IMR-90 (cell line): ENCODE measurements at places on chromosomes 7 and 10. TPM values are rescaled to one million over a fixed set of nuclear protein-coding genes. Genes with fewer than 3 reads are reported as not detected.

DNA sequence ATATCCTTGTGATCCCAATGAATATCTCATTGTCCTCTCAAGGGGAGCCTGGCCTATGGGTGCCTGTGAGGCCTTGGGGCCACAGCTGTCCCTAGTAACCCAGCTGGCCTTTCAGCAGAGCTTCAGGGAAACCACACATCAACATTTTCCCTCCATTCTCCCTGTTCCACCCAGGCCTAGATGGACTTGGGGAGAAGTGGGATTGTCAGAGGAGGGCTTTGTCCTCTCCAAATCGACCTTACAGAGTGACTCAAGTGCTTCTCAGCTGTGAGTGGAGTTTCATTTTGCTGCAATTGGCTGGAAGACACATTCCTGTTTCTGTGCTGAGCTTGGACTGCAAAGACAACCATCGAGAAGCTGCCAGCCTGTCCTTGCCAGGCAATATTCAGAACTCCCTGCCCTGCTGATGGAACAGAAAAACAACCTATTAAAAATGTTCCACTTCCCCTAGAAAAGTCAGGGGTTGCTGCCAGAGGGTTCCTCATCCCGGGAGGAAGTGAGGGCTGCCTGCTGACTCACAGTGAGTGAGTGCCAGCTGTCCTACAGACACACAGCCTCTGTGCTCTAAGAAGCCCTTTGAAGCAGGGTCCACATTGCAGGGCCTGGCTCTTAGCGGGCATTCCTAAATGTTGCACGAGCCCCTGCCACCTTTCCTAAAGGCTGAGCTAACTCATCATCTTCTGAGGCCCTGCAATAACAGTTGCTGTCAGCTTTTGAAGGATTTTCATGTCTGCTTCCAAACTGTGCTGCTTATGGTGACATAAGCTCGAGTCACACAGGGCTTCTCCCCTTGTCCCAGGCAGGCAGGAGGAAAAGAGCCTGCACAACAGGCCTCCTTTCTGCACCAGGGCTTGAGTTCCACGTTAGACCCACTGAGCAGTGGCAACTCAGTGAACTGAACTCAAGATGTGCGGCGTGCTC lies 20.5 kb downstream of the STRA8 start:
- peaks cover 10% of the 10 kb centered on the region for H3K4me1 ChIP-seq
- no peaks in the 10 kb centered on the region for H3K36me3 ChIP-seq
- peak overlapping the region; percentile 62 for H3K27ac ChIP-seq
- DNase-seq, result peak; percentile 76
- no peak overlapping the region for H3K4me3 ChIP-seq
- H3K27me3 ChIP-seq, result no peaks in the 10 kb centered on the region

DNA sequence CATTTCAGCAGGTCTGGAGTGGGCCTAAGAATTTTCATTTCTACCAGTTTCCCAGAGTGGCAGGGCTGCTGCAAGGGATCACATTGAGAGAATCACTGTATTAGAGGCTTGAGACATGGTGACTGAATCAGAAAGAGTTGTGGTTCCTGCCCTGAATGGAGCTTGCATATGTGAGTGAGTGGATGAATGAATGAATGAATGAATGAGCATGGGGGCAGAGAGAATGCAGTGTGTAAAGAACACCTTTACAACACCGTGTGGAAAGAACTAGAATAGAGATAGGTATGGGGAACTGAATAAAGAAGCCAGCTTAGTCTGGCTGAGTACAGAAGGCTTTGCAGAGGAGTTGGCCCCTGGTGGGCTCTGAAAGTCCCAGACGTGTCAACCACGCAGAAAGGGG lies 142.8 kb upstream of the AGK start:
- no peaks in the 10 kb centered on the region for H3K36me3 ChIP-seq
- no peak overlapping the region for H3K4me3 ChIP-seq
- H3K27me3 ChIP-seq, result no peaks in the 10 kb centered on the region
- no peaks in the 10 kb centered on the region for H3K4me1 ChIP-seq

DNA sequence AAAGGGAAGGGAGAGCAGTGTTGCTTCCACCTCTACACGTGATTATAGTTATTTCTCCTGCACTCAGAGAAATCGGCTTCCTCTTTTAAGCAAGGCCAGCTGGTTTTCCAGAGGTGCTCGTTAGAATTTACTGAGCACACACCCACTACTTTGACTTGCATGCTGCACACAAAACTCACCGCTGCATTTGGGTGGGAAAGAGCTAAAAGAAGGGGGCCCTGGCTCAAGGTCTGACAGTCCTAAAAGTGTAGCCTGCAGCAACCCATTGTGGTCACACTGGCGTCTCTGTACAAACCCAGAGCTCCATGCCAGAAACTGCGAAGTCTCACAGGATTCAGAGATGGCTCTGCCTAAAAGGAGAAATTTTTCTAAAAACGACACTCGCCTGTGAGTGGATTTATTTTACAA lies 133.7 kb downstream of the SLC25A13 start:
- peaks cover 7% of the 10 kb centered on the region for H3K36me3 ChIP-seq
- no peak overlapping the region for H3K27ac ChIP-seq
- no peak overlapping the region for H3K4me3 ChIP-seq
- no peaks in the 10 kb centered on the region for H3K4me1 ChIP-seq

GRCh38 chr7:77825131-77825530 lies 26.6 kb downstream of the PHTF2 start:
- DNase-seq, result no peak
- H3K4me1 ChIP-seq, result no peaks in the 10 kb centered on the region
- no peaks in the 10 kb centered on the region for H3K27me3 ChIP-seq
- H3K36me3 ChIP-seq, result peaks cover 4% of the 10 kb centered on the region
- H3K27ac ChIP-seq, result no peak overlapping the region

DNA sequence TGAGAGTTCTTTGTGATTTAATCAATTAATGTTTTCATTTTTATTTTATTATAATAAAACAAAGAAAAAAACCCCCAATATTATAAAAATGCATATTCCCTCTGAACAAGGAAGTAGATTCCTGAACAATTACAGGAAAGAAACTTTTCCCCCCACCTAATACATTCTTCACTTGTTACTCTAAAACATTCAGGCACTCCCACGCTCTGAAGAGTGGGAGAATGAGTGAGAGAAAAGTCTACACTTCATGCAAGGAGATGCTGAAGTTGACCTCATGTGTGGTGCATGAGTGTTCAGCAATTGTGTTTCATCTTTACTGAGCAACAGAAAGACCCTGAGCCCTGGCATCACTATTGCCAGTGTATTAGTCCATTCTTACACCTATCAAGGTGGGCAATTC lies 244.2 kb upstream of the IGFBP3 start:
- no peaks in the 10 kb centered on the region for H3K36me3 ChIP-seq
- no peak overlapping the region for H3K4me3 ChIP-seq
- peak; percentile 88 for DNase-seq
- no peaks in the 10 kb centered on the region for H3K27me3 ChIP-seq

GRCh38 chr7:151157645-151158329 lies 9.7 kb downstream of the GBX1 start:
- H3K36me3 ChIP-seq, result no peaks in the 10 kb centered on the region
- H3K4me1 ChIP-seq, result no peaks in the 10 kb centered on the region
- peaks cover 64% of the 10 kb centered on the region for H3K27me3 ChIP-seq
- H3K27ac ChIP-seq, result no peak overlapping the region

DNA sequence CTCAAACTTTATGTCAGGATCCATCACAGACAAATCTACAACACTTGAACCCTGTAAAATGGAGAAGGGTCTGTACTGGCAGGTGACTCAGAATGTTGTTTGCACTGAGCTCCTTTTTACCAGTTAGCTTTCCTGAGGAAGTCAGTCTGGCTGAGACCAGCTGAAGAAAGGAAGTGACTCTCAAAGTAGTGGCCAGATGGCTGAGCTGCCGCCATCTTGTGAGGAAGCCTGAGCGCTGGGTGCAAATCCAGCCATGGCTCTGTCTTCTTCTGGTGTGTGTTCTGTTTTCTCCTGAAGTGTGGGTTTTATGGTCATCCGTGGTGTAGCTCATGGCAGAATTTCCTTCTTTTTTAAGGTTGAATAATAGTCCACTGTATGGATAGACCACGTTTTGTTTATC lies 25.5 kb upstream of the ECHDC3 start:
- no peak for DNase-seq
- peaks cover 5% of the 10 kb centered on the region; the same call in 1 of the 2 replicates for H3K27me3 ChIP-seq
- 0 out of 2 replicates have a peak, but pooled peaks cover 2% of the 10 kb centered on the region for H3K4me1 ChIP-seq
- no peak overlapping the region for H3K27ac ChIP-seq

- H3K27me3 ChIP-seq, result peaks cover 19% of the 10 kb centered on the region; the same call in 1 of the 2 replicates
- no peaks in the 10 kb centered on the region for H3K36me3 ChIP-seq
- H3K4me3 ChIP-seq, result no peak overlapping the region
- H3K4me1 ChIP-seq, result peaks cover 9% of the 10 kb centered on the region; the same call in 1 of the 2 replicates
- peak; percentile 70 for DNase-seq
- no peak overlapping the region for H3K27ac ChIP-seq
Measured at GRCh38 chr7:151012031-151012692, 12.1 kb downstream of the ATG9B start.

DNA sequence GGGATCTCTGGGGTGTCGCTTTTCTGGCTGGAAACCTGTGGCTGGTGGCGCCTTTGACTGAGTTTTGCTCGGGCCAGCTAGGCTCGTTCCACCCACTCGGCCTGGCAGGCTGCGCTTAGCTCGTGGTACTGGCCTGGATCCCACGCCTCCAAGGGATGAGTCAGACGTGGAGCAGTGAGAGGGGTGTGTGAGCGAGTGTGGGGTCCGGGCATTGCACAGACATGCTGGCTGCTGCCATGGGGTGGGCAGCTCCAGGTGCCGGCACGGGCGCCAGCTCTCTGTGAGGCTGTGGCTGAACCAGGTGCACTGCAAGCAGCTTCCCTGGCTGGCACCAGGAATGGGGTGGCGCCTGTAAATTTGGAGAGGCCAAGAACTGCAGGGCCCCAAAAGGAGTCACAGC lies 63.1 kb upstream of the CACNA2D1 start:
- no peak overlapping the region for H3K27ac ChIP-seq
- no peaks in the 10 kb centered on the region for H3K36me3 ChIP-seq
- peaks cover 5% of the 10 kb centered on the region for H3K27me3 ChIP-seq
- peak; percentile 62 for DNase-seq
- H3K4me1 ChIP-seq, result peaks cover 2% of the 10 kb centered on the region

GRCh38 chr7:92466682-92467081 lies 11.1 kb downstream of the ERVW-1 start:
- no peak overlapping the region for H3K27ac ChIP-seq
- no peak overlapping the region for H3K4me3 ChIP-seq
- no peak for DNase-seq
- no peaks in the 10 kb centered on the region for H3K4me1 ChIP-seq

DNA sequence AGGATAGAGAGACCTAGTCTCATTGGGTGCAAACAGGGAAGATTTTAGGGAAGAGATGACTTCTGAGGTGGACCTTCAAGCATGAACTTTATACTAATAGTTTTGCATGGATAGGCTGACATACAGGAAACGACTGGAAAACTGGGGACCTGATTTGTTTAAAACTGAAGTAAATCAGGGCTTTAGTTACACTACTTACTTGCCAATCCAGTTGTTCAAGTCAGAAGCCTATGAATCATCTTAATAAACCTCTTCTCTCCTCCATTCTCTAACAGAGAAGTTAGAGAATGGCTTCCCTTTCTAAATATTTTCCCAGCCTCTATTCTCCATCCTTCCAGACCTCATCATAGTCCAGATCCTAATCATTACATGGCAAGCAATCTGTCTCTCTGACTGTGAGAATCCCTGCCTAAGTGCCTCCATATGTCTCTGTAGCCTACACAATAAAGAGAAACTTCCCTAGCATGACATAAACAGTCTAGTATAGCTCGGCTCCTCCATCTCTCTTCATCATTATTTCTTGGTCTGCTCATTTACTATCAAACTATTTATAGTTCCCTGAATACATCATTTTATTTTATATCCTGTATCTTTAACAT lies 55.8 kb downstream of the PRKG1 start:
- H3K36me3 ChIP-seq, result no peaks in the 10 kb centered on the region
- DNase-seq, result peak; percentile 11
- no peak overlapping the region for H3K4me3 ChIP-seq
- no peak overlapping the region for H3K27ac ChIP-seq

GRCh38 chr10:112307358-112308124 lies 24.3 kb downstream of the TECTB start:
- H3K4me1 ChIP-seq, result no peaks in the 10 kb centered on the region
- no peaks in the 10 kb centered on the region for H3K36me3 ChIP-seq
- no peaks in the 10 kb centered on the region; the same call in none of the 2 replicates for H3K27me3 ChIP-seq
- peak; percentile 43 for DNase-seq

- no peaks in the 10 kb centered on the region; the same call in 1 of the 2 replicates for H3K27me3 ChIP-seq
- H3K4me3 ChIP-seq, result no peak overlapping the region
- DNase-seq, result peak; percentile 20
- H3K4me1 ChIP-seq, result no peaks in the 10 kb centered on the region
- H3K27ac ChIP-seq, result no peak overlapping the region
Measured at GRCh38 chr10:11913079-11913641, 90.0 kb downstream of the PROSER2 start.

DNA sequence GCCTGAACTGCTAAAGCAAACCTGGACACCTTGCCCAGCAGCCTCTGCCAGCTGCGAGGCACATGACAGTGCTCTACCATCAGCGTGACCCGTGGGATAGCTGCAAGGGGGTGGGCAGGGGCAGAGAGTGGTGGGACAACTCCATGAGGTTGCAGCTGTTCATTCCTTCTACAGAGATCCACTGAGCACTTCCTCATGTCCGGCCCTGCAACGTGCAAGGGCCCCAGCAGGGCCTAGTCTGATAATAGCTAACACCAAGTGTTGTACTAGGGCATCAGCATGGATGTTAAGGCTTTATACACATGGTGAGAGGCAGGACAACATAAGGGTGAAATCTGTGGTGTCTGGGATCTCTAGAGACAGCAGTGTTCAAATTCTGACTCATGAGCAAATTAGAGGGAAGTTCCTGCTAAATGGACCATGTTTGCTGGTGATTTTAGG lies 14.3 kb downstream of the NOD1 start:
- H3K27ac ChIP-seq, result no peak overlapping the region
- H3K36me3 ChIP-seq, result no peaks in the 10 kb centered on the region
- no peak for DNase-seq
- no peak overlapping the region for H3K4me3 ChIP-seq
- H3K4me1 ChIP-seq, result peaks cover 30% of the 10 kb centered on the region

- no peaks in the 10 kb centered on the region for H3K4me1 ChIP-seq
- H3K36me3 ChIP-seq, result peaks cover 70% of the 10 kb centered on the region
- no peak overlapping the region for H3K4me3 ChIP-seq
- H3K27me3 ChIP-seq, result no peaks in the 10 kb centered on the region
- no peak for DNase-seq
Measured at GRCh38 chr7:5320802-5321396, 38.2 kb downstream of the SLC29A4 start.

- H3K27ac ChIP-seq, result peak overlapping the region; percentile 67; the same call in 1 of the 2 replicates
- H3K4me3 ChIP-seq, result no peak overlapping the region
- no peaks in the 10 kb centered on the region for H3K27me3 ChIP-seq
- H3K4me1 ChIP-seq, result peaks cover 3% of the 10 kb centered on the region
Measured at GRCh38 chr7:111384065-111384891, 178.0 kb downstream of the IMMP2L start.

GRCh38 chr7:88150033-88150432 lies 69.8 kb downstream of the SRI start:
- no peak overlapping the region for H3K4me3 ChIP-seq
- no peaks in the 10 kb centered on the region for H3K36me3 ChIP-seq
- no peak for DNase-seq
- no peaks in the 10 kb centered on the region for H3K27me3 ChIP-seq
- no peaks in the 10 kb centered on the region for H3K4me1 ChIP-seq

- no peaks in the 10 kb centered on the region for H3K27me3 ChIP-seq
- DNase-seq, result peak; percentile 67
- no peak overlapping the region for H3K27ac ChIP-seq
- no peaks in the 10 kb centered on the region for H3K36me3 ChIP-seq
- H3K4me1 ChIP-seq, result peaks cover 11% of the 10 kb centered on the region
- no peak overlapping the region for H3K4me3 ChIP-seq
Measured at GRCh38 chr7:137818036-137818435, 28.7 kb downstream of the DGKI start.

Gene KCNMA1
- 24.7 and 25.6 TPM in 2 replicates for total RNA-seq

Gene SPDYE2B
- total RNA-seq, result not detected in 2 replicates

Gene PAPSS2
- total RNA-seq, result 55.0 and 58.6 TPM in 2 replicates

Gene CYP26C1
- under 0.01 TPM in 1 of 2 replicates, not detected in the other for total RNA-seq

Gene INSYN2A
- under 0.01 and 0.18 TPM in 2 replicates for total RNA-seq

Gene PLEKHS1
- not detected in 2 replicates for total RNA-seq

Gene RASSF4
- total RNA-seq, result 5.9 and 6.1 TPM in 2 replicates

Gene PLPP4
- total RNA-seq, result 0.18 and 0.28 TPM in 2 replicates

Gene CCZ1B
- 25.5 and 33.3 TPM in 2 replicates for total RNA-seq

Gene CHAT
- not detected in 2 replicates for total RNA-seq

Gene RPEL1
- under 0.01 and 0.28 TPM in 2 replicates for total RNA-seq
